ENCODE measurements at places on chromosomes 1 and 21.
A peak's percentile ranks its signal among the peaks of the same experiment; 100 is the strongest.

GRCh38 chr21:45253180-45253579, 34.5 kb downstream of the POFUT2 start:
- peaks cover 23% of the 10 kb centered on the region for H3K4me1 ChIP-seq
- H3K27ac ChIP-seq: no peak overlapping the region
- H3K36me3 ChIP-seq: no peaks in the 10 kb centered on the region
- peaks cover 26% of the 10 kb centered on the region for H3K27me3 ChIP-seq
- no peak overlapping the region for H3K4me3 ChIP-seq

GRCh38 chr1:35466120-35466519, 91.1 kb downstream of the KIAA0319L start:
- no peaks in the 10 kb centered on the region for H3K27me3 ChIP-seq
- peaks cover 24% of the 10 kb centered on the region for H3K4me1 ChIP-seq
- no peak overlapping the region for H3K4me3 ChIP-seq
- peaks cover 76% of the 10 kb centered on the region for H3K36me3 ChIP-seq
- no peak for DNase-seq

GRCh38 chr1:104830534-104830933, 1080.8 kb downstream of the AMY1C start:
- no peaks in the 10 kb centered on the region for H3K36me3 ChIP-seq
- H3K27me3 ChIP-seq: no peaks in the 10 kb centered on the region
- H3K27ac ChIP-seq: no peak overlapping the region

GRCh38 chr1:90351019-90351418, 356.1 kb downstream of the ZNF326 start:
- no peak for DNase-seq
- H3K27me3 ChIP-seq: no peaks in the 10 kb centered on the region
- no peaks in the 10 kb centered on the region for H3K4me1 ChIP-seq
- no peak overlapping the region for H3K4me3 ChIP-seq

DNA sequence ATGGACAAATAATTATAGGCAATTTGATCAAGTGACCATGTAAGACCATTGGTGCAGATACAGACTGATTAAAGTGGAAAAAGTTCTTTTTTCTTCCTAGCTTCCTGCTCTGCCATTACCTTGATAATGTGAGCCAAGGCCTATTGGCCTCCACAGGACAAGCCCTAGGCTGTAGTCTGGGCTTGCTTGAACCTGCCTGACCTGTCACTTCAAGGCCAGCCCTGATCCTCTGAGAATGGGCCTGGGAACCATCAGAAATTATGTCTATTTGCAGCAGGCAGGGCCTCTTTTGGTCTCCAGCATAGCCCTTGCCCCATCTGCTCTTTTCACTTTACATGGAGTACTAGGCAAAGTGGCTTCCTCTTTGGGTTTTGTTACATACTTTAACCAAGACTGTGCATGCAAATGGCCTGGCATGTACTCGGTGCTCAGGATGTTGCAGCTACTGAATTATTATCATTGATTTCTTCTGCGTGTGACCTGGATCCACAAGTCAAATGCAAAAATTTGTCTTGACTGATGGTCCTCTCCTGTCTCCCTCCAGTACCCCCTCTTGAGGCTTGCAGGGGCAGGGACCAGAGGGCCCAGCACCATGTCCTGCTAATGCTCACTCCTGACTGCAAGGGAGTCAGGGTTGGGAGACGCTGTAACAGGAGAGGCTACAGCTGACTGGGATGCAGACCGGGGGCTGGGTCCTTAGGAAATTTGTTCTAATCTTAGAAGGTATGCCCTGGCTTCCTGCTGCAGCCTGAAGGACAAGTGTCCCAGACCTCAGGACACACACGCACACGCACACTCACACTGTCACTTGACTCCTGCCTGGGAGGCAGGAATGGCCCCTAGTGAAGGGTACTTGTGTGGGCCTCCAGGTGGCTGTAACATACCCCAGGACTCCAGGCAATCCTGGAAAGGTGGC, 39.4 kb downstream of the RCSD1 start:
- no peaks in the 10 kb centered on the region for H3K27me3 ChIP-seq
- no peak overlapping the region for H3K4me3 ChIP-seq
- DNase-seq: no peak
- H3K4me1 ChIP-seq: peaks cover 55% of the 10 kb centered on the region
- H3K36me3 ChIP-seq: peaks cover 83% of the 10 kb centered on the region

DNA sequence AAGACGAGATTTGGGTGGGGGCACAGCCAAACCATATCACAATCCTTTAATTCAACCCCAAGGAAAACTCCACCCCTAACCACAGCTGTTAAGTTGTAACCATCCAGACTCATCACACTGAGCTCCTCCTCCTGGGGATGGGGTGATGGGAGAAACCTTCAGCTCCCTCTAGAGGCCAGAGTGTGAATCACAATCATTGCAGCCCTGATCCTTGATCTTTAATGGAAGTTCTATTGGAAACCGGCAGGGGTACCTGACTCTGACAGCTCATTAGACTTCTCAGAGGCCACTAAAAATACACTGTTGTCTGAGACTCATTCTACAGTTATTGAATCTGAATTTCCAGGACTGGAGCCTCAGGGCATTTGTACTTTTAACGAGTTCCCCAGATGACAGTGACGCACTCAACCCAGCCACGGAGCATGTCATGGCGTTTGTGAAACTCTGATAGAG, 127.2 kb downstream of the IGSF21 start:
- H3K4me3 ChIP-seq: no peak overlapping the region
- no peaks in the 10 kb centered on the region for H3K4me1 ChIP-seq
- H3K36me3 ChIP-seq: no peaks in the 10 kb centered on the region
- DNase-seq: peak; percentile 19
- no peaks in the 10 kb centered on the region for H3K27me3 ChIP-seq

- peak overlapping the region; percentile 96 for H3K27ac ChIP-seq
- peaks cover 89% of the 10 kb centered on the region for H3K4me1 ChIP-seq
- H3K27me3 ChIP-seq: no peaks in the 10 kb centered on the region
- no peak overlapping the region for H3K4me3 ChIP-seq
Measured at GRCh38 chr1:24913274-24913604, 16.8 kb downstream of the RUNX3 start.

GRCh38 chr1:210597555-210598134, 268.9 kb downstream of the HHAT start:
- DNase-seq: no peak
- no peaks in the 10 kb centered on the region for H3K4me1 ChIP-seq
- H3K4me3 ChIP-seq: no peak overlapping the region
- H3K27me3 ChIP-seq: no peaks in the 10 kb centered on the region

DNA sequence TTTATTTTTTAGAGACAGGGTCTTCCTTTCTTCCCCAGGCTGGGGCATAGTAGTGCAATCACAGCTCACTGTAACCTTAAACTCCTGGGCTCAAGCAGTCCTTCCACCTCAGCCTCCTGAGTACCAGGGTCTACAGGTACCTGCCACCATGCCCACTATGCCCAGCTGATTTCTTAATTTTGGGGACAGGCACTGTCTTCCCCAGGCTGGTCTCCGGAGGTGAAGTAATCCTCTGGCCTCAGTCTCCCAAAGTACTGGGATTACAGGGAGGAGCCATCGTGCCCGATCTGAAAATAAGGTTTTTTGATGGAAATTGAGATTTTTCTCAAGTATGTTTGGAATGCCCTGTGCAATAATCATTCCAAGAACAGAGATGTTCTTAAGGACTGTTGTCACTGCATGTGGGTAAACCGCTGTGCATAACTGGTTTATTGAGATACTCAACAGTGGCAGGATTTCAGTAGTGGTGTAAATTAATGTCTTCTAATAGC, 934 bp upstream of the MSH4 start:
- no peak overlapping the region for H3K27ac ChIP-seq
- no peaks in the 10 kb centered on the region for H3K27me3 ChIP-seq
- DNase-seq: no peak
- H3K36me3 ChIP-seq: peaks cover 72% of the 10 kb centered on the region

GRCh38 chr21:33229784-33230544, at the start of gene IFNAR2:
Gene IFNAR2 (plus strand): TSS chr21:33229938. CDS start chr21:33241923, 11,985 bp downstream.
- peaks cover 42% of the 10 kb centered on the region for H3K4me1 ChIP-seq
- H3K4me3 ChIP-seq: peak within 1 kb of the TSS; percentile 82
- peak; percentile 78 for DNase-seq
- peaks cover 34% of the 10 kb centered on the region for H3K36me3 ChIP-seq

- H3K27ac ChIP-seq: peak overlapping the region; percentile 99
- peaks cover 83% of the 10 kb centered on the region for H3K4me1 ChIP-seq
- peaks cover 32% of the 10 kb centered on the region for H3K36me3 ChIP-seq
- H3K27me3 ChIP-seq: no peaks in the 10 kb centered on the region
- H3K4me3 ChIP-seq: peak overlapping the region; percentile 98
Measured at GRCh38 chr1:202162418-202163280, 2.2 kb upstream of the PTPN7 start.

DNA sequence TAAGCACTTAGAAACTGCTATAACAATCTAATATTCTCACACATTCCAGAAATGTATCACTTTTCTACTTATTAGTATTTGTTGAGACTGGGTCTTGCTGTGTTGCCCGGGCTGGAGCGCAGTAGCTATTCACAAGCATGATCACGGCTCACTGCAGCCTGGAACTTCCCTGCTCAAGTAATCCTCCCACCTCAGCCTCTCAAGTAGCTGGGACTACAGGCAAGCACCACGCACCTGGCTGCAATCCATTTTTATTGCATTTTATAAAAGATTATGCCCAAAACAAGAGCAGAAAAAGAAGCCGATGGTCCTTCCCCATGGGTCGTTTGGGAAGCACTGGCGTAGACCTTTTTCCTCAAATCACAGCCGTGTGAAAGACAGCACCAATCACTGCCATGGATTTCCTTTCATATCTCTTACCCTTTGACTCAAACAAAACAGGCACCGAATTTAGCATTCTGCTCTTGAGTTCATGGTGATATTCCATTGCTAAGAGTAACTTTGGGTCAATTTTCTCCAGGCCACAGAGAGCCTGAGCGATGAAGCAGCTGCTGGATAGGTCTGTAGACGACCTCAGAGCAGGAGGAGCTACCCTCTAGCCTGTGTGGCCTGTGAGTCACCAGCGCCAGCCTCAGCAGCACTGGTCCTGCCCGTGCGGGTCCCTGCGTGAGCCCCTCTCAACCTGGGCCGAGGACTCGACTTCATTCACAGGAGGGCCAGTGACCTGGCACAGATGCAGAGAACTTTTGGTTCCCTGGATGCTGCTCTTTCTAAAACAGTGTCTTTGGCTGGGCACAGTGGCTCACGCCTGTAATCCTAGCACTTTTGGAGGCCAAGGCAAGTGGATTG, 80.8 kb downstream of the PIK3CD start:
- H3K36me3 ChIP-seq: peaks cover 82% of the 10 kb centered on the region
- H3K4me3 ChIP-seq: no peak overlapping the region
- H3K4me1 ChIP-seq: peaks cover 57% of the 10 kb centered on the region
- no peak for DNase-seq
- no peaks in the 10 kb centered on the region for H3K27me3 ChIP-seq

- H3K4me3 ChIP-seq: peak overlapping the region; percentile 85
- DNase-seq: no peak
- no peaks in the 10 kb centered on the region for H3K27me3 ChIP-seq
- peaks cover 61% of the 10 kb centered on the region for H3K4me1 ChIP-seq
Measured at GRCh38 chr1:228405979-228406228, 731 bp downstream of the TRIM11 start.

DNA sequence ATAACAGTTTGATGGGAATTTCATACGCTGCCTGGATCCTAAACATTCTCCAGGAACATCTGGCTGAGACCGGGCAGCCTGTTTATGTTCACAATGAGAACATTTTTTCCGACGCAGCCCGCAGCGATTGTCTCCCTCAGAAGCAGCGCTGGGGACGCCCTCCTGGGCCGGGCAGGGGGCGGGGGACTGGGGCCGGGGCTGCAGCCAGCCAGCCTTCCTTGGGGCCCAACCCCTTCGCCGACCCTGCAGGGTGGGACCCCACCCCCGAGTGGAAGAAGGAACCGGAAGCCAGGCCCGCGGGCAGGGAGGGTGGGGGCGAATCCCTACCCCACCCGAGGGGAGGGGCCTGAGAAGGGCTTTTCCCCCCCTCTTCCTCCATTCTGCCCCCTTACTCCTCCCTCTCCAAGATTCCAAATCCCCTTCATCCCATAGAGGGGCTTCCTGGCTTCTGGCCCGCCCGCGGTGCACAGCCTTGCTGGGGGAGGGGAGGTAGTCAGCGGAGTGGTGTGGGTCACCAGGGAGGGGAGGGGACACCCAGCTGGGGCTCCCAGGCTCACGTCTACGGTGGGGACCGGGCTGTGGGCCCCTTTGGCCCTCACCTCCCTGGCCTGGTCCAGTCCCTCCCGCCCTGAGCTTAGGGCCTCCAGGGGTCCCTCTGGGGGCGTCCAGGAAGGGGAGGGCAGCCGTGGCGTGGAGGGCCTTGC, 60.6 kb downstream of the WNT9A start:
- no peak overlapping the region for H3K4me3 ChIP-seq
- H3K4me1 ChIP-seq: peaks cover 24% of the 10 kb centered on the region
- DNase-seq: peak; percentile 35
- peak overlapping the region; percentile 49 for H3K27ac ChIP-seq
- no peaks in the 10 kb centered on the region for H3K36me3 ChIP-seq
- no peaks in the 10 kb centered on the region for H3K27me3 ChIP-seq

- no peak overlapping the region for H3K4me3 ChIP-seq
- H3K27ac ChIP-seq: no peak overlapping the region
- DNase-seq: no peak
- no peaks in the 10 kb centered on the region for H3K4me1 ChIP-seq
- H3K36me3 ChIP-seq: no peaks in the 10 kb centered on the region
Measured at GRCh38 chr1:192831706-192832355, 23.0 kb downstream of the RGS2 start.

DNA sequence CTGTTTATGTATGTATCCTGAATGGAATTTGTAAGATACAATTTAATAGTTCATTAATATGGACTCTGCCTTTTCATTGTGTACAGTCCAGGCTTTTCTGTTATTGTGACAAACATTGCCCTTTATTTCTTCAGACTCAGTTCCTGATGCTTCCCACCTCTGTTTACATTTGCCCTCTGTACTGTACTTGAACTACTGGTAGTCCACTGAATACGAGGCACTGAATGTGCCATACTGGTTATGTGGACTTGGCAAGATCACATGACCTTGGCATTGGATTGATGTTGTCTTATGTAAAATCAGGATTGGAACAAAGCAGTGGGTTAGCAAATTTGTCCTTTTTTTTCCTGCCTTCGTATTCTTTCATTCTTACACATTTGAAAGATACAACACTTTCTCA, 27.8 kb downstream of the RALGPS2 start:
- H3K27me3 ChIP-seq: no peaks in the 10 kb centered on the region
- H3K36me3 ChIP-seq: no peaks in the 10 kb centered on the region
- no peak for DNase-seq
- H3K4me3 ChIP-seq: no peak overlapping the region

- H3K27me3 ChIP-seq: peaks cover 6% of the 10 kb centered on the region
- no peak overlapping the region for H3K4me3 ChIP-seq
- no peak for DNase-seq
- no peaks in the 10 kb centered on the region for H3K4me1 ChIP-seq
Measured at GRCh38 chr1:184409011-184409410, 22.2 kb downstream of the C1orf21 start.

DNA sequence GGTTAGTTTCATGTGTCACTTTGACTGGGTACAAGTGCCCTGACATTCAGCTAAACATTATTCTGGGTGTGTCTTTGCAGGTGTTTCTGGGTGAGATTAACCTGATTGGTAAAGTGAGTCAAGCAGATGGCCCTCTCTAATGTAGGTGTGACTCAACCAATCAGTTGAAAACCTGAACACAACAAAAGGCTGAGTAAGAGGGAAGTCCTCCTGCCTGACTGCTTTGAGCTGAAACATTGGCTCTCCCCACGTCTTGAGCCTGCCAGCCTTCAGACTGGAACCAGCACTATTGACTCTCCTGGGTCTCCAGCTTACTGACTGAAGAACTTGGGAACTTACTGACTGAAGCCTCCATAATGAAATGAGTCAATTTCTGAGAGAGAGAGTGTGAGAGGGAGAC, 70.0 kb upstream of the C21orf91 start:
- no peak overlapping the region for H3K27ac ChIP-seq
- no peak for DNase-seq
- H3K27me3 ChIP-seq: peaks cover 4% of the 10 kb centered on the region
- H3K4me1 ChIP-seq: no peaks in the 10 kb centered on the region

- no peaks in the 10 kb centered on the region for H3K27me3 ChIP-seq
- DNase-seq: no peak
- no peak overlapping the region for H3K4me3 ChIP-seq
- no peak overlapping the region for H3K27ac ChIP-seq
- H3K36me3 ChIP-seq: no peaks in the 10 kb centered on the region
- no peaks in the 10 kb centered on the region for H3K4me1 ChIP-seq
Measured at GRCh38 chr1:106223213-106223612, 833.3 kb upstream of the PRMT6 start.
